Fibroblast of upper back skin (primary cell): ENCODE measurements at places on chromosomes 13 and 19.

DNA sequence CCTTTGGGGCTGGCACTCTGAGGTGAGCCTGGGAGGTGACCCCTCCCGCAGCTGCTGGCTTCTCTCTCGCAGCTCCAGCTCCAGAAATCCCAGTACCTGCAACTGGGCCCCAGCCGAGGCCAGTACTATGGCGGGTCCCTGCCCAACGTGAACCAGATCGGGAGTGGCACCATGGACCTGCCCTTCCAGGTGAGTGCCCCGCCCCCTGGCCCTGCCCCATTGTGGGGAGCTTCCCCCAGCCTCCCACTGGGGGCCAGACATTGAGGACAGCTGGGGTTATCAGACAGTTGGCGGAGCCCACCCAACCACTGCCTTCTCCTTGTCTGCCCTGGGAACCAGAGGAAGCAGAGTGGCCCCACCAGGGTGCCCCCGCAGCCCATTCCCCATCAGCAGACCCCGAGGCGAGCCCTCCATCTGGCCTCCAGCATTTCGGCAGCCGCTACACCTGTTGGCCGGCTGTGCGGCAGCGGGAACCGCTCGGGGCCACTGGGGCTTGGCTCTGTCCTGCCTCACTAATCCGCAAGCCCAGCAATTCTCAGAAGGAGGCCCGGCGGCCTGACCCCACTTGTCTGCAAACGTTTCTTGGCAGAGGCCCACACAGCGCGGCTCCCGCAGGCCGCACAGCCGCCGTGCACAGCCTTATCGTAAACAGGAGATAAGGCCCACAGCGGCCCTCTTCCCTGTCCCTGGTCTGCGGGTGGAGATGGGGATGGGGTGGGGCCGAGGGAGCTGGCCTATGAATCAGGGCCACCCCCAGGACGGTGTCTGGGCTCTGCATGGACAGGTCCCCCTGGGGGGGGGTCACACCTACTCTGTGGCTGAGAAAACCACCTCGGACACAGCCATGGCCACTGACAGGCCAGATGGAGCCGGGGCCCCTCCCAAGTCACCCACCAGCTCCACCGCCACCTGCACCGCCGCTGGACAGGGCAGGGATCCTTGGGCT is 48.0 kb downstream of the COMP start:
- no peak for DNase-seq

DNA sequence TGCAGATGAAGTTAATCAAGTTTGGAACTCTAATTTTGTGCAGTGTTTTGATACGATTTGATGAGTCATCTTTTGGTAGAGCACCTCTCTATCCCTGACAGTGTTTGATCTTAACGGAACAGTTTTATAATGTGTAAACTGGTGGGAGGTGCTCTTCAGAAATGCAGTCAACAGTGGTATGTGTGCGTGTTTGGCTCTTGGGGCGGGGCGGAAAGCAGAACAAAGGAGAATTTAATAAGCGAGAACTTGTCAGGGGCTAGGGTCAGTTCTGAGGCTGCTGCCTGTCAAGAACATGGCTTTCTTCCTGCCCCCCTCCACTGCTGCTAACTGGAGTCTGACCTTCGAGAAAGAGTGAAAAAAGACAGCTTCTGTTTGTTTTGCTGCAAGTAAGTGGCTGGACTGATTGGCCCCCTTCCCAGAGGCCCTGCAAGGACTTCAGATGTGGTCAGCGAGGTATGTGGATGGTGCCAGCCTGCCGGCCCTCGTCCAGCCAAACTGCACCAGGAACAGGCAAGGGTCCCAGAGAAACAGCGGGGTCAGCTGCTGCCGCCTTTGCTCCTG is 40.8 kb downstream of the BBC3 start:
- peak; percentile 59 for DNase-seq

DNA sequence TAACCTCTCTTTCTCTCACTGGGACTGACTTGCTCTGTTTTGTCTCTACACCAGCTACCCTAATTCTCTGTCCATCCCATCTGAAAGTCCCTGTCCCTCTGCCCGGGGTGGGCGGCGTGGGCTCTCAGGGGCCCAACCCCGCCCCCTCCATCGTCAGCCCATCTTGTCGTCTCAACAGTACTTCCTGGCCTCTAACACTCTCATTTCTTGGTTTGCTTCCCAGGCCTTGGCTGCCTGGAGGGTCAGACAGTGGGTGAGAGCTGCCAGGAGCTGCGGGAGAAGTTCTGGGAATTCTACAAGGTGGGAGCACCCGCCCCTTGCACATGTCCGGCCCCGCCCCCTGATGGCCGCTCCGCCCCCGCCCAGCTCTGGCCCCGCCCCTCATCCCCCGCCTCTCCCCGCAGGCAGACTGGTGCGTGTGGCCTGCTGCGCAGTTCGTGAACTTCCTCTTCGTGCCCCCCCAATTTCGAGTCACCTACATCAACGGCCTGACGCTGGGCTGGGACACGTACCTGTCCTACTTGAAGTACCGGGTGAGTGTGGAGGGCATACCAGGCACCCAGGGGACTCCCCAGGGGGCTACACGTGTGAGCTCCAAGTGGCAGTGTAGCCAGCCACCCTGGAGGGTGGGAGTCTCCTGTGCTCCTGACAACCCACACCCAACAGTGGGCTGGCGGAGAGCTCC is 1.7 kb downstream of the MPV17L2 start:
- DNase-seq = no peak

DNA sequence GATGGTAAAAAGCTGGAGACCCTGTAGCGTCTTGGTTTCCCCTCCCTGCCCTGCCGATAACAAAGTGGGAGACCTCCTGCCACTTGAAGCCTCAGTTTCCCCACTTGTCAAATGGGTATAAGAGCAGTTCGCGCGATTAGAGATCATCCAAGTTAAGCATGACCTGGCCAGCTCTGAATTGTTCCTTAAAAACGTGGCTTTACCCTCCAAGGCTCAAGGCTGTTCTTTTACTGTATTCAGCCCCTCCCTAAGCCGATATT is 421 bp downstream of the TNPO2 start:
- DNase-seq = no peak

- DNase-seq = no peak
These were observed 6.2 kb upstream of the EVI5L start for GRCh38 chr19:7823686-7824301.

DNA sequence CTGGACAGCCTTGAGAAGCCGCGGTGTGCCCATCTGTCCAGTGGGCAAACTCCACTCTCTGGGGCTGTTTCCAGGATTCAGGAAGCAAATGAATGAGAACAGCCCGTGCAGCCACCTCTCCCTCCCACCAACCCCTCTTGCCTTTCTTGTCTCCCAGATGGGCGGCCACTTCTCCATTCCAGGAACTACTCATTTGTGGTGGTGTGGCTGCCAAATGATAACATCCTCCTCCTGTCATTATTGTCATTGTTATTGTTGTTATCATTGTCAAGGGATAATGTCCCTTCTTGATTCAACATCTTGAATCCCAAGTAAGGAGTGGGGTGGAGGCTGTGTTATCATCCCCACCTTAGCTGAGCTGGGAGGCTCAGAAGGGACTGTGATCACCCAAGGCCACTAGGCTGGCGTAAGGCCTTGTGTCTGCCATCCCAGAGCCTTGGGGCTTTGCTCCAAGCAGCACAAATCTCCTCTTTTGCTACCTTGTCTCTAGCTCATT is 1.6 kb downstream of the DNM2 start:
- no peak for DNase-seq

DNA sequence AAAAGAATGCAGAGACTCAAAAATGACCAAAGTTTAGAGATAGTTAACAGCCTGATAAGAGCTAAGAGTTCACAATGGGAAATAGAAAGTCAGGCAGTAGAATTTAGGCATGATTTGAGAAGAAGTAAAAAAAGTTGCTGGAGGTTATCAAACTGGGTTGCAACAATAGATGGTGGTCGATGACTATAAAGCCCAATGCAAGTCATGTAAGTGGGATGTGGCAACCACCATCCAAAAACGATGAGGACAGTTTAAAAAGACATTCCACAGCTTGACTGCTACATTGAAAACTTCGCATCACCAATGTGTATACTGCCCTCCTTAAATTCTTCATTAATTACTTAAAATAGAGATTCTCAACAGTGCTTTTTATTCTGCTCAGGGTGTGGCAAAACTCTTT is 19.7 kb downstream of the ELF1 start:
- DNase-seq = no peak

GRCh38 chr19:49212016-49212701 is 54.6 kb downstream of the TRPM4 start:
- no peak for DNase-seq

DNA sequence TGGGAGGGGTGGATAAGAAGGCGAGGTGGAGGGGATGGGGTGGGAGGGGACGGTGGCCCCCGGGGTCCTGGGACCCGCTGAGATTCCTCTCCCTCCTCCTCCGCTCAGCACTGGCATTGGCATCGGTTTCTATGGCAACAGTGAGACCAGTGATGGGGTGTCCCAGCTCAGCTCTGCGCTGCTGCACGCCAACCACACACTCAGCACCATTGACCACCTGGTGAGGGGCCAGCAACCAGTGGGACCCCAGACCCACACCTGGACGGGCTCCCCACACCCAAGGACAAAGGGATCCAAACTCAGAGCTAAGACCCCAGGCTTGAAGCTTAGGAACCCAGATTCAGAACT is 5.9 kb downstream of the TTYH1 start:
- no peak for DNase-seq

GRCh38 chr13:52975161-52975560 is 53.5 kb upstream of the OLFM4 start:
- DNase-seq = no peak

DNA sequence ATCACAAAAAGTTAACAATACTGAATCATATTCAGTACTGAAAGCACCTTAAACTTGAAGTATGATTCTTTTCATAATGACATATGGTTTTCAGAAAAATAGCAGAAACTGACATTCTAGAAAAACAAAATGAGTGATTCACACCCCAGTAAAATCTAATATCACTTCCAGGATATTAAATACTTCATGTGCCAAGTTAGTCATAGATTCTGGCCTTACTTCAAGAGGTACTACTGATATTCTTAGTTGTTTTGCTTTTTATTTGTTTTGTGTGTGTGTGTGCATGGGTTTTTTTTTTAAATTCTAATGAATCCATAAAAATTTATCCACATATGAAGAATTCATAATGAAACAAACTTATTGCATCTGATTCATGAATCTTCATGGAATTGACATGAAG is 207.9 kb upstream of the UFM1 start:
- peak; percentile 12 for DNase-seq

- DNase-seq = no peak
These were observed 25.3 kb downstream of the CLEC4M start for GRCh38 chr19:7788178-7788932.

DNA sequence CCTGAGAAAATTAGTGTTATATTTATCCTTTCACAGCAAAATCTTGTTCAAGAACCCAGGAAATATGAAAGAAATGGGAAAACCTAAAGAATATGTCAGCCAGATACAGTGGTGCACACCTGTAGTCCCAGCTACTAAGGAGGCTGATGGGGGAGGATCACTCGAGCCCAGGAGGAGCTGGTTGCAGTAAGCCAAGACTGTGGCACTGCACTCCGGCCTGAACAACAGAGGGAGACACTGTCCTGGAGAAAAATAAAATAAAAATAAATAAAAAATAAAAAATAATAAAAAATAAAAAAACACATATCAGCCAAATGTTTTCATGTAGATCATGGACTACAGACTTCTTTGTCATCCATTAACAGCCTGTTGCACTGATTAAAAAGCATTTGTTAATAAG is 244.8 kb upstream of the KLHL1 start:
- no peak for DNase-seq

DNA sequence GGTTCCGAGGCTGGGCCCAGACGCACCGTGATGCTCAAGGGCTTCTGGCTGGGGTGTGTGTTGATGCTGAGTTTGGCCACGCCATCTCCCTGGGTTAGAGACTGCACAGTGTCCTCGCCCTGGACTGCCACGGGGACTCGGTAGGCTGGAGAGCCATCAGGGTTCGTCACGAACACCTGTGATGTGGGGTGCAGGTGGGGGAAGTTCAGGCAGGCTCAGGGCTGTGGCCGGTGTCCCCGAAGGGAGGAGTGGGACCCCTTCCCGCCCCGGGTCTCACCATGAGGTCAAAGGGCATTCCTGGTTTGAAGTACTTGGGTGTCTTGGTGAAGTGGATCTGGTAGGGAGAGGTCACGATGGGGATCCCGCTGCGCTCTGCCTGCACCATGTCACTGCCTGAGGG is 8.2 kb downstream of the C3 start:
- no peak for DNase-seq

- DNase-seq = no peak
These were observed 24.2 kb downstream of the CCDC169 start for GRCh38 chr13:36273431-36273830.

GRCh38 chr13:42968906-42969305 is 23.1 kb downstream of the EPSTI1 start:
- no peak for DNase-seq

- DNase-seq = no peak
These were observed 254.1 kb upstream of the SOX21 start for GRCh38 chr13:94966422-94966955.

DNA sequence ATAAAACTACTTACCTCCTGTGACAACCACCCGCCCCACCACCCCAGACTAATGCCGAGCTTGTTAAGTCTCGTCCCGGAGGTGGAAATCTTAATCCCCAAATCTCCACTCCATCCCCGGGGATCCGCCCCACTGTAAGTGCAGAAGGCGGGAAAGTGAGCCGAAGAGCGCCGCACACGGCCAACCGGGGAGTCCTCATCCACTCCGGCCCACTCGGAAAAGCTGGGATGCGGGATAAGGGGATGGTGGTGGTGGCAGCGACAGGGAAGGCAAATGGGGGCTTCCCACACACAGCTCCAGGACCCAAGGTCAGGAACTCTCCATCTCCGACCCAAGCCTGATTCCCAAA is 621 bp downstream of the FBL start:
- peak; percentile 8 for DNase-seq

- DNase-seq = peak; percentile 40
These were observed 22.9 kb upstream of the SHISA2 start for GRCh38 chr13:26074706-26075105.

DNA sequence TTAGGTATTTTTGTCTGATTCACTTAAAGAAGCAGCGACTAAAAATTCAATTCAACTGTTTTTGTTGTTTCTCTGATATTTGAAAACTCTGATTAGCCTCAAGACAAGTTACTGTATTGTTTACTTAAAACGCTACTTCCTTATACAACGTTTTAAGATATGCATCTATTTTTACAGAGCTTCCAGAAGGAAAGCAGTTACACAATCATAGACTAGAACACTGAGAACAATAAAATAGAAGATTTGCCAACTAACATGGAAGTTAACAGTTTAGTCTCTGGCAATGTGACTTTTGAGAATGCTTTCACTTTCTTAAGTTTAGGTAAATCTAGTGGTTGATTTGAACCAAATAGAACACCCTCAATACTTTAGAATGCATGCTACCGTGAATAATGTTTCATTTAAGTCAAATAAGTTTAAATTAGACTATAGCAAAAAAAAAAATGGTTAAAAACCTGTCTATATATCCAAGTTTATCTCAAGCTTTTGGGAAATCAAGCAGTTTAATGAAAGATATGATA is 614.8 kb downstream of the DACH1 start:
- DNase-seq = no peak

- no peak for DNase-seq
These were observed 977.3 kb downstream of the UQCRFS1 start for GRCh38 chr19:28235606-28236125.
